ENCODE measurements at places on chromosomes 13 and 19. TPM values are rescaled to one million over a fixed set of nuclear protein-coding genes. Genes with fewer than 3 reads are reported as not detected.

The ERCC2 gene
- polyA plus RNA-seq: 34.8 TPM

The SYCN gene
- polyA plus RNA-seq: not detected

The EBI3 gene
- polyA plus RNA-seq: 1.1 TPM

The SHISA2 gene
- 5.2 TPM for polyA plus RNA-seq

The RGCC gene
- polyA plus RNA-seq: 86.0 TPM

The ATP4A gene
- polyA plus RNA-seq: not detected

The CALR3 gene
- not detected for polyA plus RNA-seq

The ZSCAN5C gene
- not detected for polyA plus RNA-seq

The ATP8A2 gene
- polyA plus RNA-seq: 24.9 TPM

The ZNF575 gene
- 4.1 TPM for polyA plus RNA-seq

The KMT5C gene
- polyA plus RNA-seq: 18.4 TPM

The TMEM143 gene
- 6.4 TPM for polyA plus RNA-seq

The TRAPPC2B gene
- 17.0 TPM for polyA plus RNA-seq

The TPTE2 gene
- not detected for polyA plus RNA-seq

The SYNE4 gene
- 0.81 TPM for polyA plus RNA-seq

The GJA3 gene
- polyA plus RNA-seq: not detected

The IGFL2 gene
- polyA plus RNA-seq: not detected

The NCR1 gene
- polyA plus RNA-seq: not detected

The KISS1R gene
- polyA plus RNA-seq: 0.73 TPM

The SWSAP1 gene
- 1.5 TPM for polyA plus RNA-seq

The IGFL1 gene
- polyA plus RNA-seq: not detected

The RFPL4AL1 gene
- polyA plus RNA-seq: not detected

The FOXA3 gene
- polyA plus RNA-seq: not detected

The IQCN gene
- polyA plus RNA-seq: 7.6 TPM

The RNF113B gene
- not detected for polyA plus RNA-seq

The FPR2 gene
- polyA plus RNA-seq: 0.29 TPM

The ZNF433 gene
- 0.75 TPM for polyA plus RNA-seq

The AMER2 gene
- polyA plus RNA-seq: 18.8 TPM

The KLC3 gene
- polyA plus RNA-seq: 2.0 TPM

The TMEM255B gene
- 20.0 TPM for polyA plus RNA-seq

The PLIN5 gene
- 1.5 TPM for polyA plus RNA-seq

The CGB7 gene
- polyA plus RNA-seq: not detected

The FAM216B gene
- not detected for polyA plus RNA-seq

The PSG7 gene
- polyA plus RNA-seq: not detected

The ZNF543 gene
- polyA plus RNA-seq: 2.0 TPM

The ZNF667 gene
- 2.7 TPM for polyA plus RNA-seq

The DCT gene
- 0.31 TPM for polyA plus RNA-seq

The LMTK3 gene
- polyA plus RNA-seq: 27.6 TPM

The LGALS7B gene
- not detected for polyA plus RNA-seq

The CYP2A6 gene
- not detected for polyA plus RNA-seq

The SPACA4 gene
- not detected for polyA plus RNA-seq

The DNMT1 gene
- polyA plus RNA-seq: 126 TPM

The SCN1B gene
- polyA plus RNA-seq: 67.9 TPM

The NLRP11 gene
- polyA plus RNA-seq: not detected

The ZNF324 gene
- 8.5 TPM for polyA plus RNA-seq

Data from brain (organoid and tissue), 16 donors.